Tongue (tissue), 3 donors: ENCODE measurements at places on chromosomes 7 and 10. TPM values are rescaled to one million over a fixed set of nuclear protein-coding genes. Genes with fewer than 3 reads are reported as not detected.

GRCh38 chr7:3210531-3210930 lies 90.5 kb upstream of the SDK1 start:
- no peak for DNase-seq

- DNase-seq: peak; percentile 64
Measured at GRCh38 chr7:6271694-6272440, 557 bp downstream of the CYTH3 start.

NPSR1 gene
- total RNA-seq: not detected

NODAL gene
- 0.92 TPM for total RNA-seq

DNA sequence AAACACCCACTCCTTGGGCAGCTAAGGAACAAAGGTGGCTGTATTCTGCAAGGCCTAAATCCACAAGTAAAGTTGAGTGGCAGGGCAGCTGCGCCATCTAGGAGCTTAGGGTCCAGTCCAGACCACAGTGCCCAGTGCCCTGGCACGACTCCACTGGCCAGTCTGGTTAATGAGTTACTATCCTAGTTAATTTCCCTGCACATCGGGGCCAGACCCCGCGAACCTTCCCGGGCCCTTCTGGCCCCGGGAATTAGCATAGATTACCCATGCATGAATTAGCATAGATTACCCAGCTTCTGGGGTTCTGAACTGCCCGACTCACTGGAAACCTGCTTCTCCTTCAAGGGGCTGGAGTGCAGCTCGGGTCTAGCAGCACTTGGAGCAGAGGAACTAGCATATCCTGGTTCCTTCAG lies 3.2 kb upstream of the EMX2 start:
- DNase-seq: no peak

- DNase-seq: no peak
Measured at GRCh38 chr7:1238450-1238882, 5.8 kb downstream of the UNCX start.

CCDC172 gene
- total RNA-seq: not detected

DNA sequence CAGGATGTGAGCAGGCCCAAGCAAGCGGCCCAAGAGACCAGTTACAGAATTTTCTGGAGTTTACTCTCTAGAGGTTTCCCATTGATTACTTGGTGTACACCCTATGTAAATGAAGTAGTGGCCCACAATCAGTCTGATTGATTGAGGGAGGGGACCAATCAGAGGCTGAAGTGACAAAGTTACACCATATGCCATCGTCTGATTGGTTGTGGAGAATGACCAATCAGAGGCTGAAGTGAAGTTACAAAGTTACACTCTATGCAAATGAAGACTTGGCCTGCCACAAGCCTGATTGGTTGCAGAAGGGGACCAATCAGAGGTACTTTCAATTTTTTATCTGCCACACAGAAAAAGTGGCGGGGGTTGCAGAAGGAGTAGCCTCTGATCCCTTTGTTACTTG lies 83.7 kb downstream of the KIF20B start:
- no peak for DNase-seq

GRCh38 chr7:74097937-74098614 lies 14.5 kb downstream of the LIMK1 start:
- DNase-seq: no peak

OR2A5 gene
- not detected for total RNA-seq

DNA sequence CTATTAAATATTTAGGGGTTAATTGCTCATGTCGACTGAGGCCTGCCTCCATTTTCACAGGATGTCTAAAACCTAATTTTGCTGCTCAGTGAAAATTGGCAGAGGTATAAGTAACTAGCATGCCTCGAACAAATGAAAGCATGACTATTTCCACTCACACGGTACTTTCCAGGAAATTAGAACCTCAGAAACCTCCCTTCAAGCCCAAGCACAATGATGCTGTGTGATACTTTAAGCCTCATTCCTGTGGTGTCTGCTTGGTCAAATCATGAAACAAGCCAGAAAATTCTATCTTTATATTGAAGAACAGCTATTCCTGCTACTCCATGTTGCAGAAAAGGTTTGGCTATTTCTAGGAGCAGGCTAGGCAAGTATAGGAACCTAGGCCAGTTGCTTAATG lies 203.0 kb downstream of the SORCS3 start:
- DNase-seq: no peak

DNA sequence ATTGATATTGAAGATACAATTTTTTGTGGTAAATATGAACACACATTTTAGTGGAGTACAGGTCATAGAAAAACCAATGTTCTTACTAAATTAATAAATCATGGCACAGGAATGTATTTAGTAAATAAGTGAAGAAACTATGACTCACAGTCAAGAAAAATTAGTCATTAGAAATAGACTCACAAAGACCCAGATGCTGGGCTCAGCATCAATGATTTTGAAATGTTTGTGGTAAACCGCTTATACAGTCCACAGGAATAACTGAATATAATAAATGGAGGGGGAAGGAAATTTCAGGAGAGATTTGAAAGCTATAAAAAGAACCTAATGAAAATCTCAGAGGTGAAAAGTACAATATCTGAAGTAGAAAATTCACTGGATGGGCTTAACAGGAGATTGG lies 138.3 kb upstream of the ADCY1 start:
- no peak for DNase-seq

DNA sequence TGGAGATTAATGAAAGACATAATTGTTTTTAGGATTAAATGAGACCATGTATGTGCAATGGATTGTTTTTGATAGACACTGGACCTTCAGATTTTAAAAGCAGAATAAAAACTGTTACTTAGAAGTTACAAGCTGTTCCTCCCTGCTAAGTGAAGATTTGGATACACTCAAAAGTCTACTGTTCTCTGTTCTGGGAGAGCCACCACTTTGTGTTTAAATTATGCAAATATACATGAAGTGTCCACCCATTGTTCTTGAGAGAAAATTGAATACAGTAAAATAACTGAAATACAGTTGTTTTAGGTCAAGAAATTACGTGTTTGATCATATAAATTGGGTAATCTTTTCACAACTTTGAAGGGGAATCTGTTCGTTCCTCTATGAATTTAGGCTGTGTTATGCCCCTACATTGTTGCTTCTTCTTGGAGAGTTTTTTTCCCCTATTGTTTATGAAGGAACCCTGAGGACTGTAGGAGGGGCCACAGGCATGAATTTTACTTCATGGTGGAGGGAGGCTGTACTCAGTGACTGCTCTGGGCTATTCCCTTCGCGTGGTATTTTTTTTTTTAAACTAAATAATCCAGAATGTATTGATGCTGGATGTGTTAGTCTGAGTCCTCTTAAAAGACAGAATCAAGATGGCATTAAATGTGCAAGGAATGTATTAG lies 18.6 kb upstream of the VCL start:
- no peak for DNase-seq

NXPH1 gene
- not detected for total RNA-seq

DNA sequence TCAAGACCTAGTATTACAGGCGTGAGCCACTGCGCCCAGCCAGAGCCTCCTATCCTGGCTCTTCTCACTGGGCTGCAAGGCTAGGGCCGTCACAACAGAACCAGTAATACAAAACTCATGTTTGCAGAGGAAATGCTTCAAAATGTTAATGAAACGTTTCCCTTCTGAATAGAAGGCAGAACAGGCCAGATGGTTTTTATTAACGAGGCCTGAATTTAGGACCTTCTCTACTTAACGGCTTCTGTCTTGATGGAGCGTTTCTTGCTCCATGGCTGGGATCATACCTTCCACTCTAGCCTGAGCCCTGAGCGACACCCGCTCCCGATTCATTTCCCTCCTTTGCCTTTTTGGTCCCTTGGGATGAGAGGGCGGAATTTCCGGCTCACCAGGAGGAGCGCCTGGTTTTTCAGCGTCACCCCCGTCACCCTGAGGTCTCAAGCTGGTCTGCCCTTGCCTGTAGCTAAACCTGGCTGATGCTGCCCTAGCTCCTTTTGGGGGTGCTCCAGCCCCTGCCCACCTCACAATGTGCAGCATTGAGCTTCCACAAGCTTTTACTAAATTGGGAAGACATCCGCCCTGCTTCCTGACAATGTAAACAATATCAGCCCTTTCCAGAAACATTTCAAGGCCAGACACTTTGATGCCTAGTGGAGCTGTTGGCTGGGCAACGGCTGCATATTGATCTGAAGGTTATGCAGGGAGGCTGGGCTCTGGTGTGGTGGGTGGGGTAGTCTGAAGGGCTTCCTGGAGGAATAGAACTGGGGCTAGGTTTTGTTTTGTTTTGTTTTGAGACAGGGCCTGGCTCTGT lies 5.2 kb downstream of the CLIP2 start:
- DNase-seq: peak; percentile 68

DNA sequence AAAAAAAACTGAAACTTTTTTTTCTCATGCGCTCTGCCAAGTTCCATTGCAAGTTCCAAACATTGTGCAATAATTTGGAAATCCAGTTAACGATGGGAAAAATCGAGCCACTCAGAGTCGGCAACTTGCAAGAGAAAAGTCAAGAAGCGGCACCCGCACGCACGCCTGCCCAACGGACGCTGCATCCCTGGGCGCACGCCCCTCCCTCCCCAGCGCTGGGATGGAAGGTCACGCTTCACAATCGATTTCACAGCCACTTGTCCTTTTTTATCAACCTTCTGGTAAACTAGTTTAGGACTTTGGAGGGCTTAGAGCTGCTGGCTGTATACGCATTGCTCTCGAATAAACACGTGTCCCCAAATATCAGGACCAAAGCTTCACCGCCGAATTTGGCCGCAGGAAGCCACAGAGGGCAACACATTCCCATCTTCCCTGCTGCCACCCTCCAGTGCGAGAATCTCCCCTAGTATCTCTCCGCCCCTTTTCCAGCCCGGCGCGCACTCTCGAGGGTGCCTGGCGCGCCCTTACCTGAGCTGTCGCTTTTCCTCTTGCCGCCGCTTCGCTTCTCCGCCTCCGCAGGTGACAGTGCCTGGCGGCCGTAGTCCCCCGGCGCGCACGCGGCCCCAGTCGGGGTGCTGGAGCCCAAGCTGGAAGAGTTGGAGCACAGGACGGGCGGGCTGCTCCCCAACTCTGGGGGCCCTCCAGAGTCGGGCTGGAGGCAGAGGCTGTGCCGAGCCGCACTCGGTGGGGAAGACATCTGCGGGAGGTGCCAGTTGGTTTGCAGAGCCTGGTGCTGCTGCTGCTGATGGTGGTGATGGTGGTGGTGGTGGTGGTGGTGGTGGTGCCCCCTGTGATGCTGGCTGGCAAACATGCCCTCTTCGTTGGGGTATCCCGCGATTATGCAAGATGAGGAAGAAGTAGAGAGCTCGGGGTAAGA lies 857 bp downstream of the MEOX2 start:
- peak; percentile 54 for DNase-seq

SFTPA1 gene
- total RNA-seq: not detected

DNA sequence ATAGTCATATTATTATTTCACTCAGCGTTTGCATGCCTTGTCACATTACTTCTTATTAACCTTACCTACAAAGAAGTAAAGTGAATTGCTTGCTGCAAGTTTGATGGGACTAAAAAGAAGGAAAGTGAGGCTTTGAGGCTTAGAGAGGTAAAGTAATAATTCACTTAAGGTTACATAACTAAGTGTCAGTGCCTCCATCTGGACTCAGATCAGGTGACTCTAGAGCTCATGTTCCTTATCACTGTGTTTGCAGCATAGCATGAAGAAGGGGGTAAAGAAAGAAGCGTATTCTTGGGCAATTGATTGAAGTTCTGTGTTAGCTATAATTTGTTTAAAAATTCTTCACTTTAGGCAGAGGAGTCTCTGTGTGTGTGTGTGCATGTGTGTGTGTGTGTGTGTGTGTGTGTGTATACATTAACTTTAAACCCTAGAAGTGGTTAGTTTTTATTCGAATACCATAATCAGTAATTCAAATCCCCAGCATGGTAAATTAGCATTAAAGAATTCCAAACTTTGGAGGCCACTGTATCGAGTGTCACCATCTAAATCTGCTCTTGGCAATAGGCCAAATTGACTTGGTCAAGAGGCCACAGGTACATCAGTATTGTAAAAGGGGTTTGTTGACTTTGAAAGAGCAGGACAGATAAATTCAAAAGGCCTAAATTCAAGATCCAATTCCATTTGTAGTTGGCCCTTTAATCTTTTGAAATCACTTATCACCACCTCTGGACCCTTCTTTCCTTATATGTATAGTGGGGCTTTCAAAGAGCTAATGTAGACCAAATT lies 2.2 kb upstream of the PON3 start:
- peak; percentile 11 for DNase-seq

GRCh38 chr7:37206192-37206591 lies 242.5 kb downstream of the ELMO1 start:
- DNase-seq: no peak

DNA sequence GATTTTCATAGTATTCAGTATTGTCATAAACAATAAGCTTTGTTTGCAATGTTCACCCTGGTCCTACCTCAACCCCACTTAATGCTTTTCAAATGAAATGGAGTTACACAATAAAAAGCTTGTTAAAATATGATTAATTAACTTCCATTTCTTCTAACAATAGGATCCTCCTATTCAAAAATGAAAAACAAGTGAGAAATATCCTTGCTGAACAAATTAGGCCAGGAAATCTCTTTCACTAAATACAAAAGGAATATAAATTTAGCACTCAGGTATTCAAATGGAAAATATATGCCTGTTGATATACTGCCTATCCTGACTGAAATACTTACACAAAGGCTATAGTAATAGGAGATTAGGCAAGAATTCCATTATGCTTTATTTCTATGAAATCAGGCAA lies 323.4 kb upstream of the GRM3 start:
- no peak for DNase-seq

DNA sequence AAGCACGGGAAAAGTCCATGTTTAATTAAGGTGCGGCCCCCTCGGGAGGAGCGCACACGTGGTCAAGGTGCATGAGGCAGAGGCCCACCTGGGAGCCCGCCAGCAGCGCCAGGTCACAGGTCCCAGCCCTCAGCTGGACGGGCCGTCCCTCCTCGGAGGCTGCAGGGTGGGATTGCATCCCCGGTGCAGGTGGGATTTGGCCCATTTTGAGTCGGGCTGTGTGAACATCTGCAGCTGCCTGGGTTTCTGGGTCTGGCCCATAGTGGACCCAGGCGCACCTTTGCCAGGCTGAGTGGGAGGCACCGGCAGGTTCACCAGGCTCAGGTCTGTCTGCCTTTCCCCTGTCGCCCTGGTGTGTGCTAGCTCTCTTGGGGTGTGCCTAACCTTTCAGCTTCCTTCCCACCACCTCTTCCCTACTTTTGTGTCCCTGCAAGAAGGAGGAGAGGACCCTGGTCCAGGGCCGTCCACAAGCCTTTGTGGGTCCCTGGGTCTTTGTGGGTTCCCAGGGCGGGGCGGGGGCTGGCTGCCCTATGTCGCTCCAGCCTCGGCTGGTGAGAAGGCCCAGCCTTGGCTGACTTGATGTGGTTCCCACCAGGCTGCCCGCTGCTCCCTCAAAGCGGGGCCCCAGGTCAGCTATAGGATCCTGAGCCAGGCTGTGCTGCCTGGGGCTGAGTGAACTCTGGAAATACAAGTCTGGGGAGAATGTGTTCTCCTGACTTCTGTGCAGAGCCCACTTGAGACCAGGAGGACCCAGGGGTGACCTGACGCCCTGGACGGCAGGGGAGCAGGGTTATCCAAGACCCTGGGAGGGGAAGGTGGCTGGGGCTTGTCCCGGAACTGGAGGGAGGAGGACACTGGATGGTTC lies 186.7 kb upstream of the SHH start:
- DNase-seq: no peak
